Sigmoid colon (tissue), 7 donors: ENCODE measurements at places on chromosomes 3 and 15.

GRCh38 chr3:56914646-56915045, 112.9 kb upstream of the ARHGEF3 start:
- no peak for DNase-seq

- DNase-seq = no peak
These were observed 109.6 kb downstream of the ARRDC4 start for GRCh38 chr15:98070137-98070536.

DNA sequence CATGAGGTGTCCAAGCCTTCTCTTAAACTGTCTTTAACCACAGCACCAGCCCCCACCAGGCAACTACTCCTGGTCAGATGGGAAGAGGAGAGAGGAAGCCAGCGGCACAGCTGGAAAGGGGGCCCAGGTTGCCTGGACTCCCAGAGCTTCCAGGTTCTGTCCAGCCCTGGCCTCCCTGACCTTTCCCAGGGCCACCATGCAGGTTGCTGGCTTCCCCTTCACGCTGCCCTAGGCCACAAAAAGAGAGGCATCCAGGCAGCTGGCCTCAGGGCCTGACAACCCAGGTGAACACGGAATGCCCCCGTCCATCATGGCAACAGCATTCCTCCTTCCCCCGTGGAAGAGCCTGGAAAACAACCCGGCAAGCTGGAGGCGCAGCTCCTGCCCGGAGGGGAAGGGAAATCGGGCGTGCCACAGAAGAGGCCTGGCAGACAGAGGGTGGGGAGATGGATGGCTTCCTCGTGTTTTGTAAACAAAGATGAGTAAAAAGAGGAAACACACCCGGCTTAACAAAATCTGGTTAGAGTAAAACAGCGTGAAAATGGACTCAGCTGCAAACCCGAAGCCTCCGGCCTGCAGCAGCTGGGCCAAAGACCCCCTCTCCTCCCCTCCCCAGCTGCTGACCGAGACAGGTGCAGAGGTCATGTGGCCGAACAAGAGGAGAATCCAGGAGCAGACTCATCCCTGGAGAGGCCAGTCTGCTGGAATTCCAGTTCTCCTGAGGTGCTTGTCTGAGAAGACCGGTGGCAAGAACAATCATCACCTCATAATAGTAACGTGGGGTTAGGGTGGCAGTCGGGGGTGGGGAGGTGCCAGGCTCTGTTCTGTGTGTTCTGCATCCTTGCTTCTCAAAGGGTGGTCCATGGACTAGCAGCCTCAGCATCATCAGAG, 15.5 kb downstream of the BMF start:
- DNase-seq = peak; percentile 72

DNA sequence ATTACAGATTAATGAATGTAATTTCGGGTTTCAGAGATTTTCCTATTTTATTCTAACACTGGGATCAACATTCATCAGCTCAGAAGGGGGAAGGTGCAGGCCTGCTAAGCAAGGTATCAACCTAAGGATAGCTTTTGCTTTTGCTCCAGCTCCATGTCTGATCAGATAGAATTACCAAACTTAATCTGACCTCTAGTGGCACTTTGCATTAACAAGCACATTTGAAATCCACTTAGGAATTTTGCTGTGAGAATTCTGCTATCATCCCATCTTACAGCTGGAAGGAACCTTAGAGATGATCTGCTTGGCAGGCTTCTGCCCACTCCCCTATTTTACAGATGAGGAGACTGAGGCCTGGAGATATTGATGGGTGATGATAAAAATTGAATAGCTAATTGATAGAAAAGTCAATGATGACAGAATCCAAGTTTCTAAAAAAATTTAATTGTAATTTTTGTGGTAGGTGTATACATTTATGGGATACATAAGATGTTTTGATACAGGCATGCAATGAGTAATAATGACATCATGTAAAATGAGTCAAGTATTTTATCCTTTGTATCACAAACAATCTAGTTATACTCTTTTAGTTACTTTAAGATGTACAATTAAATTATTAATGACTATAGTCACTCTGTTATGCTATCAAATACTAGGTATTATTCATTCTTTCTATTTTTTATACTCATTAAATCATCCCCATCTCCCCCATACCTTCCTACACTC, 209.2 kb upstream of the ZPLD1 start:
- no peak for DNase-seq

DNA sequence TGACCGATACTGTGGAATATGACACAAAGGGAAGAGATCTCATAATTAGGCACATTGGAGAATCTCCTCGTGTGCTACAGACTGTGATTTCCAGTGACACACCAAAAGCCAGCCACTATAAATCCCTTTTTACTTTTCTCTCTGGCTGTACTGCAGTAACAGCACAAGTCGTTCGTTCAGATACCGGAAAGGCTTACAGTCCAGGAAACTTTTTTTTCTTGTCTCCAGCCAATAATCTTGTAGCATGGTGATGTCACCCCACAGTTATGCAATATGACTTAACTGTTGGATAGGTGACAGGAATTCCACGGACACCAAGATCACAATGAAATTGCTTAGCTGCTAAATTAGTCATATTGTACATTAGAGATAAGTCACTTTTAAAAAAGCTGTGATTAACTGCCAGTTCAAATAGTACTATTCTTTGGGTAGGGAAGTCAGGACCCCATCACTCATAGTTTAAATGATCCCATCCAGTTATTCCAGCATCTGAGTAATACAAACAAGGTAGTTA, 36.3 kb upstream of the TSC22D2 start:
- DNase-seq = peak; percentile 77

GRCh38 chr3:23567917-23568316, 237.8 kb upstream of the UBE2E1 start:
- no peak for DNase-seq

- DNase-seq = no peak
These were observed 69.9 kb downstream of the RGMA start for GRCh38 chr15:93019090-93019489.

DNA sequence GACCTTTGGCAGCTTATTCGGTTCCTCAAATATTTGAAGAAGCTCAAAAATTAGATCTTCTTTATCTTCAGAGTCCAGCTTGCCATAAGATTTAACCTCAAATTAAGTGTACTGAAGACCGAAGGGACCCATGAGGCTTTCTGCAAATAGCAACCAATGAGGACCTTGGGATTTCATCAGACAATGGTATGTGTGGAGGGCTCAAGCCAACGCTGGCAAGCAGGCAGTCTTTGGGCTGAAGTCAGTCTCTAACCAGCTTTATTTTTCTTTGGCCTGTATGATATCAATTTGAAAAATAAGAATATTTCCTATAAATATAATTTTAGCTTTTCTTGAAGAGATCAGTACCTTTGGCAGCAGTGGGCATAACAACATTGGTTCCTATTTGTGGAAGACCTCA, 692.7 kb downstream of the MCTP2 start:
- no peak for DNase-seq

DNA sequence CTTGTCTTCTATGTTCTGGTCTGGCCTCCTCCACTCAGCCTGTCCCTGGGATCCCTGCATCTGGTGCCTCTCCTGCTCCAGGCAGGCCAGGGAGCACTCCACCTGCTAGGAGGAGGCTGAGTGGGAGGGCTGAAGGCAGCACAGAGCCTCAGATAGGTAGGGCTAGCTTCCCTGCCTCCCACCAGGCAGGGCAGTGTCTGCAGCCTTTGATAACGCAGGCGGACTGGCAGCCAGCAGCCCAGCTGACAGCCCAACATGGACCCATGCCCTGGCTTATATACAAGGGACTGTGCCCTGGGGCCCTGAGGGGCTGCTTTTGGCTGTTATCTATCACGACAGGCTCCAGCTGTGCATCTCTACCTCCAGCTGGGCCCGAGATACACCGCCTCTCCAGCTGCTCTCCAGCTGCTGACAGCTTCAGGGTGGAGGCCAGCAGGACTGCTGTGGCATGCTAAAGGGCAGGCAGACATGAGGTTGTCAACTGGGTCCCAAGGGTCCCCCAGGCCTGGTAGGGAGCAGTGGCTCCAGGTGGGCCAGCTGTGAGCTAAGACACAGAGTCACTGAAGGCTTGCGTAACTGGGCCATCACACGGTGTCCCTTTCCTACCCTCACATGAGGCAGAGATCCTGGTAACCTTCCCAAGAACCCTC, 5.2 kb upstream of the CLK3 start:
- no peak for DNase-seq

DNA sequence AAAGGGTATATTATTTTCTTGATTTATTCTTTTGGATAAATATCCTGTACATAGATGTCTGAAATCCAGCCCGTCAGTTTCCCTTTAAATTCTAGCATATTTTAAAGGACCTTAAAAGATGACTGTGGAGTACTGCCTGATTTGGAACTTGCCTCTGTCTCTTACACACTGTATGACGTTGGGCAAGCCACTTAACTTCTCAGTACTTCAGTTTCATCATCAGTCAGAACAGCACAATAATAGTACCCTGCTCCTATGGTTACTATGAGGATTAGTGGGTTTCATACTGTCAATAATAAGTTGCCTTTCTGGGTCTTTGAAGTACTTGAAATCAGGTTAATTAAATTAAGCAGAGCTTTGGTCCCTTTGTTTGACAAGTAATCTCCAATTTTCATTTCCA, 374.3 kb downstream of the TIGIT start:
- DNase-seq = no peak

DNA sequence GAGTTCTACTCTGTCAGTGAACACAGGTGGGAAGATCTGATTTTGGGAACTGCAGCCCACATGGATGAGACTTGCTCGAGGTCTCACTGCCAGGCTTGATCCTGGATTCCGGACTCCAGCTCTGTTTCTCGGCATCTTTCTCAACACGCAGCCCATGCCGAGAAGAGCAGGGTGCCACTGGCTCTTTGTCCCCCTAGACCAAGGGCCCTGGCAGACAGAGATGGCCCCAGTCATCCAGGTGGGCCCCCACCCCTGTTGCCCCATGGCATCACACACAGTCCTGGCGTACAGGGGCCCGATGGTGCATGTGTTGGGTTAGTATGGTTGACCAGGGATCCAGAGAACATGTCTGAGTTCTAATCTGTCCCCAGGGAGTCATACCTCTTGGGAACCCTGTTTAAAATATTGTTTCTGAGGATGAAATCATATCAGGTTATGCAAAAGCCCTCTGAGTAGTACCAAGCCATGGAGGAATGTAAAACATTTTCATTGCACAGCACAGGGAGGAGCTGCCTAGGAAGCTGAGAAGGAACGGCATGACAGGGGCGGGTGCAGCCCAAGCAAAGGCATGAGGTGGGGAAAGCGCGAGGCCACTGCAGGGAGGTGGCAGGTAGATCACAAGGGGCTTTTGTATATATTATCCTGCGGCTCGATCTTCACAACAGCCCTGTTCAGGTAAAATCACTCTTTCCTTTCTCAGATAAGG, 320.6 kb downstream of the UACA start:
- no peak for DNase-seq

DNA sequence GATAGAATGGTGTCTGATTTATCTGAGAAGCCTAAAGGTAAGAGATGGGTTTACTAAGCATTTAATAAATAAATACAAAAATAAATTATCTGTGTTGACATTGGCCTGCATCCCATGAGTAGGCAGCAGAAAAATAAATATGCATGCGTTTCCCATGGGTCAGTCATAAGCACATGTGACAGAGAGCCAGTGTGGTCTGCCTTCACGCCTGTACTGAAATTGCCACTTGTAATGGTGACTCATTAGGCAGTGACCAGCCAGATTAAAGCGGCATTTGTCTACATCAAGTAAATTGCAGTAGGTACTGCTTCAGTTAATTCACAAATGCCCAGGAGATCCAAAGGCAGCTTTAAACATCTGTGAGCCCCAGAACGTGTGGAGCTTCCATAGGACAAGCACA, 399.6 kb downstream of the NAALADL2 start:
- no peak for DNase-seq

- no peak for DNase-seq
These were observed 3.7 kb downstream of the EFCC1 start for GRCh38 chr3:129004639-129005295.

GRCh38 chr15:64536244-64536836, 76.0 kb downstream of the ZNF609 start:
- DNase-seq = no peak

GRCh38 chr3:30696896-30697295, 90.5 kb downstream of the TGFBR2 start:
- DNase-seq = no peak

GRCh38 chr3:179797192-179797591, 144.4 kb downstream of the USP13 start:
- no peak for DNase-seq
